Smooth muscle cell of the coronary artery (primary cell): ENCODE measurements at places on chromosomes 6 and 20. TPM values are rescaled to one million over a fixed set of nuclear protein-coding genes. Genes with fewer than 3 reads are reported as not detected.

The ARMH2 gene
- not detected in 2 replicates for total RNA-seq

The OPRM1 gene
- total RNA-seq, result not detected in 2 replicates

The LTV1 gene
- total RNA-seq, result 11.8 and 19.4 TPM in 2 replicates

The GPR31 gene
- total RNA-seq, result not detected in 2 replicates

The DLK2 gene
- total RNA-seq, result 0.23 and 0.47 TPM in 2 replicates

The GMPR gene
- 8.5 and 20.0 TPM in 2 replicates for total RNA-seq

The GCNT2 gene
- 0.38 TPM in 1 of 2 replicates, not detected in the other for total RNA-seq

The PTPRA gene
- 22.8 and 30.8 TPM in 2 replicates for total RNA-seq

The SLC22A7 gene
- total RNA-seq, result not detected in 2 replicates

The SLC35F1 gene
- total RNA-seq, result not detected in 2 replicates

The SPATS1 gene
- not detected in 2 replicates for total RNA-seq

The TPD52L1 gene
- 5.6 and 24.5 TPM in 2 replicates for total RNA-seq

The TLDC2 gene
- 0.15 TPM in 1 of 2 replicates, not detected in the other for total RNA-seq

The CLVS2 gene
- not detected in 2 replicates for total RNA-seq

The IL20RA gene
- total RNA-seq, result 0.12 TPM in 1 of 2 replicates, not detected in the other

The SEMG1 gene
- not detected in 2 replicates for total RNA-seq

The RPN2 gene
- 182 and 241 TPM in 2 replicates for total RNA-seq

The SPTLC3 gene
- total RNA-seq, result 0.98 and 2.1 TPM in 2 replicates

The LCA5 gene
- 2.1 and 5.3 TPM in 2 replicates for total RNA-seq

The TMEM30A gene
- total RNA-seq, result 126 and 176 TPM in 2 replicates

The DDRGK1 gene
- total RNA-seq, result 27.2 and 38.4 TPM in 2 replicates

The TUBB gene
- 361 and 456 TPM in 2 replicates for total RNA-seq

The CDH4 gene
- total RNA-seq, result 0.70 TPM in 1 of 2 replicates, not detected in the other

The CLPSL2 gene
- total RNA-seq, result not detected in 2 replicates

The ZNF292 gene
- 16.2 and 21.3 TPM in 2 replicates for total RNA-seq

The EMILIN3 gene
- under 0.01 TPM in 1 of 2 replicates, not detected in the other for total RNA-seq

The CNR1 gene
- 0.45 TPM in 1 of 2 replicates, not detected in the other for total RNA-seq

The EDN1 gene
- 2.3 and 312 TPM in 2 replicates for total RNA-seq

The PKIB gene
- 0.45 and 1.4 TPM in 2 replicates for total RNA-seq

The SLC2A10 gene
- 33.5 and 45.4 TPM in 2 replicates for total RNA-seq

The LAMA2 gene
- total RNA-seq, result 80.0 and 86.1 TPM in 2 replicates

The IL17A gene
- not detected in 2 replicates for total RNA-seq

The BNIP5 gene
- total RNA-seq, result not detected in 2 replicates

The NRSN1 gene
- total RNA-seq, result not detected in 2 replicates
